ENCODE measurements at places on chromosomes 1 and 21. TPM values are rescaled to one million over a fixed set of nuclear protein-coding genes. Genes with fewer than 3 reads are reported as not detected.

The LCE2C gene
- not detected for total RNA-seq

The ZBTB8B gene
- total RNA-seq = not detected

The ITGB3BP gene
- total RNA-seq = 11.1 TPM

The KCNJ10 gene
- total RNA-seq = 0.05 TPM

The ADAM30 gene
- 0.11 TPM for total RNA-seq

The TRPM2 gene
- total RNA-seq = 1.2 TPM

The ASTN1 gene
- total RNA-seq = 0.59 TPM

The SPRR5 gene
- total RNA-seq = not detected

The CELA3B gene
- total RNA-seq = not detected

The KDF1 gene
- total RNA-seq = not detected

The MRPS6 gene
- 30.2 TPM for total RNA-seq

The CDC7 gene
- 1.6 TPM for total RNA-seq

The KRTAP22-1 gene
- total RNA-seq = not detected
